ENCODE measurements at places on chromosomes 7 and 10.

DNA sequence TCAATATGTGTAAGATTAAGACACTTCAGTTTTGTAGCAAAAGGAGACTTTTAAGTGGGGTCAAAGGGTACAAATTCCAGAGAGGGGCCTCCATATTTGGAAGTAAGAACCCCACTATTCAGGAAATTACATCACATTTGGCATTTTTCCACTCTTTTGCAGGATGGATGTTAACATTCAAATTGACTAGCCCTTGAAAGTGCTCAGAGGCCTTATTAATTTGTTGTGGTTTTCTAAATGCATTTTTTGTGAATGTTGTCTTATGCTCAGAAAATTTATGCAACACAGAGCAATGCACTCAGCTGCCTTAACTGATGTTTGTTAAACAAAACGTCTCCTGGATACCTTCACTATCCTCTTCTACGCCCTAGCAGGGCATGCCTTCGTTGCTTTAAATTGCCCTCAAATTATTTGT, 50.9 kb upstream of the PDLIM1 start:
- DNase-seq: no peak

DNA sequence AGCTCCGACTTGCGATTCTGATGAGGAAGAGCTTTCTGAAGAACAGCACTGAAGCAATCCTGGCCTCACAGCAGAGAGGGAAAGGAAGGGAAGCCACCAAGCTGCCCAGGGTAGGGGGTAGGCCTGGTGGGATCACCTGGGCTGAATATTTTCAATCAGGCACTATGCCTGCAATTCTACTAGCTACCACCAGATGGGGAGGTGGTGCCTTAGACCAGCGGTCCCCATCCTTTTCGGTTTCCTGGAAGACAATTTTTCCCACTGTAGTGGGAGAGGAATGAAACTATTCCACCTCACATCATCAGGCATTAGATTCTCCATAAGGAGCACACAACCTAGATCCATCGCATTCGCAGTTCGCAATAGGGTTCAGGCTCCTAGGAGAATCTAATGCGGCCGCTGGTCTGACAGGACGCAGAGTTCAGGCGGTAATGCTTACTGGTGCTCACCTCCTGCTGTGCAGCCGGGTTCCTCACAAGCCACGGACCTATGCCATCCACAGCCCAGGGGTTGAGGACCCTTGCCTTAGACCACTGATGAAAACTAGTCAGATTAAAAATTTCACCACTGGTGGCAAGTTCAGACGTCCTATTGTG, 2.7 kb downstream of the LRRC20 start:
- no peak for DNase-seq

- no peak for DNase-seq
These were observed 27.5 kb upstream of the SMC3 start for GRCh38 chr10:110540031-110540430.

DNA sequence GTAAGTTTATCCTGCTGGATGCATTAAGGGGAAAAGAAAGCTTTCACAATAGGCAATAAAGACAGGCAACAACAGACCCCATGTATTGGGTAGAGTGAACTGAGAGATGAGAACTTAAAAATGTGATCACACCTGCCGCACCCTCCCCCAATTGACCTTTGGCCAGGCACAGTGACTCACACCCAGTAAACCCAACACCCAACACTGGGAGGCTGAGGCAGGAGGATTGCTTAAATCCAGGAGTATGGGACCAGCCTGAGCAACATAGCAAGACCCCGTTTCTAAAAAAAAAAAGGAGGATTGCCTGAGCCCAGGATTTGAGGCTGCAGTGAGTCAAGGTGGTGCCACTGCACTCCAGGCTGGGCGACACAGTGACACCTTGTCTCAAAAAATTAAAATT, 86.9 kb downstream of the MPP7 start:
- no peak for DNase-seq

DNA sequence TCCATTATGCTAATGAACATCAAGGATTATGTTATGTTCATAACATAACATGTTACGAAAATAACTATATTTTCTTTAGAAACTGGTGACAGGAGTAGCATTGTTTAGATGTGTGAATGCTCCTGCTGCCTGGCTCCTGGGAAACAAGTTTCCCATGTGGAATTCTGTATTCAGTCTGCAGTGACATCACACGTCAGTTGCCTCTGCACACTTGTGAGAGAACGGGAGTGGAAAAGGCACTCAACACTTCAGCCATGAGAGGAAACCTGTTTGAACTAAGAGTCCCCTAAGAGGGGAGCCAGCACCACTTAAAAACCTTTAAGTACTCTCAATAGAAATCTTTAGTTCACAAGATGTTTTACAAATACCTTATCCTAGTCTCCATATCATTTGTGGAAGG, 140.3 kb upstream of the FAM20C start:
- no peak for DNase-seq

DNA sequence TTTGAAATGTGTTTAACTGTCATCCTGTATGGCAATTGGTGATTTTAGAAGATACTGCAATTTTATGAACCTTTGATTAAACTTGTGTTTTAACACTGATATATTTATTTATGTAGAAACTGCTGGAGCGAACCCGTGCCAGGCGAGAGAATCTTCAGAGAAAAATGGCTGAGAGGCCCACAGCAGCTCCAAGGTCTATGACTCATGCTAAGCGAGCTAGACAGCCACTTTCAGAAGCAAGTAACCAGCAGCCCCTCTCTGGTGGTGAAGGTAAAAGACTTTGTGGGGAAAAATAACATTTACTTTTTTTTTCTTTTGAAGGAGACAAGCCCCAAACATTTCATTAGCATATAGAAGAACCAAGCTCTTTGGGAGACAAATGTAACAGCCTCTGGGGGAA, 6.5 kb downstream of the ANLN start:
- no peak for DNase-seq

- no peak for DNase-seq
These were observed 25.5 kb upstream of the HABP2 start for GRCh38 chr10:113527211-113527906.

GRCh38 chr10:113057948-113058522, 108.0 kb downstream of the TCF7L2 start:
- no peak for DNase-seq

- DNase-seq: no peak
These were observed 457.4 kb upstream of the TPK1 start for GRCh38 chr7:145293228-145293701.

DNA sequence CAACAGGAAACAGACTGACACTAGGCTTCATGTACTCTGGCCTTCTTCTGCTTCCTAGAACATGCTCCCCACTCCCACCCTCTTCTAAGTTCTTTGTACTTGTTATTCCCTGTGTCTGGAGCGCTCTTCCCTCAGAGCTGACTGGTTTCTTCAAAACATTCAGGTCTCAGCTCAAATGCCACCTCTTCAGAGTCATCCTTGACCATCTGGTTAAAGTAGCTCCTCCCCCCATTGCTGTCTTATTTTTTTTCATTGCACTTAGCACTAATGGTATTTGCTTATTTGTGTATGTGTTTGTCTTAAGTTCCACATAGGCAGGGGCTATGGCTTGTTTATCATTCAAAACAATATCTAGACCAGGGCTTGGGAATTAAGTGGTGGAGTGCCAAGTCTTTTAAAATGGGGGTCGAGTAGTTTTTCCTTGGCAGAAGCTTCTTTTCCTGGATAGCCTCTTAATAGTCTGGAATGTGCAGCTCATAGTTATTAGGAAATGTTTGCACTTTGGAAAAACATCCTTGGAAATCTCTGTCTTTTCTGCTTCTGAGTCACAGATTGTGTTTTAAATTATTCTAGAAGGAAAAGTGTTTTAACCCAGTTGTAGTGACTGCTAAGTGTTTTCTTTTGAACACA, 60.0 kb downstream of the RALA start:
- no peak for DNase-seq

DNA sequence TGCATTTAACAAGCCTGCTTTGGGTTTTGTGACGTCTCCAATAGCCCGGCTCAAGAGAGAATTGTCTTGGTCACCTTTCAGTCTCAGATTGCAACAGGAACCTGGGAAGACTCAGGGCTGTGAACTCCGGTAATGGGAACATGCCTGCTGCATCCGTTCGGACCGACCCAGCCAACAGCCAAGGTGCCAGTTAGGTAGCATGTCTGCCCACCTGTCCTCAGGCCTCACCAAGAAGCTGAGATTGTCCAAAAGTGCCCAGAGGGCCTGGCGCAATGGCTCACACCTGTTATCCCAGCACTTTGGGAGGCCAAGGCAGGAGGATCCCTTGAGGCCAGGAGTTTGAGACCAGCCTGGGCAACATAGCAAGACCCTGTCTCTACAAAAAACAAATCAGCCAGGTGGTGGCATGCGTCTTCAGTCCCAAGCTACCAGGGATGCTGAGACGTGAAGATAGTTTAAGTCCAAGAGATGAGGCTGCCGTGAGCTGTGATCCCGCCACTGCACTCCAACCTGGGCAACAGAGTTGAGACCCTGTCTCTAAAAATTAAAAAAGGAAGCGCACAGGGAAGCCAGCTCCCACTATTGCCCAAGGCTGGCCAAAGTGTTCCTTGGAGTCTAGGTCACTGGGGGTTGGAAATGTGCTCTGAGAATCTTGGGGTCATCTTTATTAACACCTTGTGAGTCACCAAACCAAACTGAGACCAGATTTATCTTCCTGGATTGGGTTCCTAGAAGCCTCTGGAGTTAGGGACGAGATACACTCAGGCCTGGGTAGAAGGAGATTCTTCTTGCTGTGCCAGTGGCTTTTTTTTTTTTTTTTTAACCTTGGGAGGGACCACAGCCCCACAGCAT, 26.9 kb downstream of the BAG3 start:
- no peak for DNase-seq

GRCh38 chr7:112172870-112173567, 33.2 kb downstream of the DOCK4 start:
- DNase-seq: no peak

Data from SW 1271 (cell line).